ENCODE measurements at places on chromosomes 6 and 20.

GRCh38 chr6:1129131-1129530 lies 182.8 kb upstream of the FOXQ1 start:
- no peak for ATAC-seq

GRCh38 chr6:167678102-167679101 lies 148.3 kb upstream of the AFDN start:
- peak; percentile 31 for ATAC-seq

- ATAC-seq: no peak
These were observed 263.6 kb downstream of the EYA4 start for GRCh38 chr6:133504761-133505160.

GRCh38 chr6:66418906-66419305 lies 711.9 kb upstream of the EYS start:
- ATAC-seq: no peak

- ATAC-seq: peak; percentile 71
These were observed 7.2 kb upstream of the FAM50B start for GRCh38 chr6:3841711-3842565.

DNA sequence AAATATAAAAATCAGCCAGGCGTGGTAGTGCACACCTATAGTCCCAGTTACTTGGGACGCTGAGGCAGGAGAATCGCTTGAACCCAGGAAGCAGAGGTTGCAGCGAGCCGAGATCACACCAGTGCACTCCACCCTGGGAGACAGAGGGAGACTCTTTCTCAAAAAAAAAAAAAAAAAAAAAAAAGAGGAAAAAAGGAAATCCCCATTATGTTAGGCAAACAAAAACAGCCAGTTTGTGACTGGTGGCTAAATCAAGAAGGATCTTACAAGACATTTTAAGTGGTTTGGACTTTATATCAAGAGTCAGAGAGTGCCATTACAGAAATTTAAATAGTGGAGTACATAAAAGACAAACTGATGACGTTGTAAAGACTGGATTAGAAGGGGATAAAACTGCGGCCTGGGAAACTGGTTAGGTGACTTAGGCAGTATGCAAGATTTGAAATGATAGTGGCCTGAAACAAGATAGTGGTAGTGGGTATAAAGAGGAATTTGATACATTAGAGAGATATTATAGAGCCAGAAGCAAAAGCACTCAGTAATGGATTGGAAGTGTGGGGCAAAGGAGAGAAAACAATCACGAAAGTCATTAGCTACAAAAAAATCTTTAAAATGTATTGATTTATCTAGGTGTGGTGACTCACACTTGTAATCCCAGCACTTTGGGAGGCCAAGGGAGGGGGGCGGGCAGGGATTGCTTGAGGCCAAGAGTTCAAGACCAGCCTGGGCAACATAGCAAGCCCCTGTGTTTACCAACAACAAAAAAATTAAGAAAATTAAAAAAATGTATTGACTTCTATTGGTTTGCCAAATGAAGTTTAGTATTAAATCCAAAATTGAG lies 1.7 kb upstream of the MYO6 start:
- ATAC-seq: no peak

- no peak for ATAC-seq
These were observed 166.4 kb upstream of the RNF217 start for GRCh38 chr6:124795643-124796463.

- no peak for ATAC-seq
These were observed 37.5 kb downstream of the SLC17A4 start for GRCh38 chr6:25792016-25792415.

GRCh38 chr6:88358846-88359245 lies 192.7 kb upstream of the CNR1 start:
- ATAC-seq: no peak

DNA sequence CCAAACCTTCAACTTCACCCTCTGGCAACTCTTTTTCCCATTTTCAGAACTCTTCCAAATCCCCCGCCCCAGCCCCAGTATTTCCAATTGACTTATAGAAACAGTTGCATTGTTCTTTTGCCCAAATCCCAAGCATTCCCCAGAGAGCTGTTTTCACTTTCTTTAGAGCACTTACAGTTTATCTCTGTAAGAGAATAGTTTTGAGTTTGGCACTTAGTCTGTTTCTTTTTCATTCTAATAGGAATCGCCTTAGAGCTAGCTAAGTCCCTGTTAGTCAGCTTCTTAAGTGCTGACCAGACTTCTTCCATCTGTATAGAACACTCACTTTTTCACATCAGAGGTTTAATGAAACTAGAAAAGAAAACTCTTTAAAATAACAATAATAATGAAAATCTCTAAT lies 374.2 kb upstream of the FLRT3 start:
- no peak for ATAC-seq

- no peak for ATAC-seq
These were observed 736.4 kb upstream of the MARCKS start for GRCh38 chr6:113120582-113121285.

DNA sequence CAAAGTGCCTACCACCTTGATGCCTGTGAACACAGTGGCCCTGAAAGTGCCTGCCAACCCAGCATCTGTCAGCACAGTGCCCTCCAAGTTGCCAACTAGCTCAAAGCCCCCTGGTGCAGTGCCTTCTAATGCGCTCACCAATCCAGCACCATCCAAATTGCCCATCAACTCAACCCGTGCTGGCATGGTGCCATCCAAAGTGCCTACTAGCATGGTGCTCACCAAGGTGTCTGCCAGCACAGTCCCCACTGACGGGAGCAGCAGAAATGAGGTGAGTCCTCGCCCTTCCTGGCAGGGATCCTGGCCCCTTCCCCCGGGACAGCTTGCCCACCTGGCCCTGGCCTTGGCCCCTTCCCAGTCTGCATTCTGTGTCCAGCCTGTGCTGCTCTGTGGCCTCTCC lies 17.9 kb downstream of the MAVS start:
- ATAC-seq: no peak

DNA sequence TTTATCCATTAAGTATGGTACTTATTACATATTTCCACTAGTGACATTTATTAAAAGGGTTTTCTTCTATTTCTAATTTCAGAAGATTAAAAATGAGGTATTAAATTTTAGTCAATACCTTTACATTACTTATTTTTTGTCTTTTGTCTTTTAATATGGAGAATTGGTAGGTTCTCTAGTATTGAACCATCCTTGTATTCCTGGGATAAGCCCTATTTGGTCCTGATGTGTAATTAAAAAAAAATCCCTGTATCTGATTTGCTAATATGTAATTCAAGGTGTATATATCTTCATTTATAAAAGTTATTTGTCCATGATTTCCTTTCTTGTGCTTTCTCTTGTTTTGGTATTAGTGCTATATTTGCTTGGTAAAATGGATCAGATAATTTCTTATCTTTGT lies 153.7 kb downstream of the TRMT11 start:
- ATAC-seq: no peak

- no peak for ATAC-seq
These were observed 37.1 kb upstream of the B4GALT5 start for GRCh38 chr20:49750611-49751396.

DNA sequence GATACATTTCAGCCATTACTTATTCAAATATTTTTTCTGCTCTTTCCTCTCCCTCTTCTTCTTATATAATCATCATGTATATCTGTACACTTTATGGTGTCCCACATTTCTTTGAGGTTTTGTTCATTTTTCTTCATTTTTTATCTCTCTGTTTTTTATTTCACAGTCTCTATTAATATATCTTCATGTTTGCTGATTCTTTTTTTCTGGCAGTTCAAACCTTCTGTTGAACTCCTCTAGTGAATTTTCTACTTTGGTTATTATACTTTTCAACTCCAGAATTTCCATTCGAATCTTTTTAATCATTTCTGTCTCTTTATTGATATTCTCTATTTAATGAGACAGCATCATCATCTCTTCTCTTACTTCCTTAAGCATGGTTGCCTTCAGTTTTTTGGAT lies 38.9 kb upstream of the FOXC1 start:
- ATAC-seq: no peak

DNA sequence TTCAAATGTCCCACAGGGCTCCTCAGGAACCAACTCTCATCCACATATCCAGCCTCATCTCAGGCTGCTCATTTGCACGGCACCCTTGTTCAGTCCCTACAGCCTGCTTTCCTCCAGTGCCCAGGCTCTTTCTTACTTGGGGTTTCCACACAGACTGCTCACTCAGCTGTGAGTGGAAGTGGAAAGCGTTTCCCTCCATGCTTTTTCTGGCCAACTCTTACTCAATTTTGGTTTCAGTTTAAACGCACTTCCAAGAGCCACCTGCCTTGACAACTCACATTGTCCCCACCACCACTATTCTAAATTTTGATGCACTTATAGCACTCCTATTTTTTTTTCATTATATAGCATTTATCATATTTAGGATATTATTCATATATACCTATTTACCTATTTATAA lies 367.1 kb downstream of the PKHD1 start:
- ATAC-seq: no peak

DNA sequence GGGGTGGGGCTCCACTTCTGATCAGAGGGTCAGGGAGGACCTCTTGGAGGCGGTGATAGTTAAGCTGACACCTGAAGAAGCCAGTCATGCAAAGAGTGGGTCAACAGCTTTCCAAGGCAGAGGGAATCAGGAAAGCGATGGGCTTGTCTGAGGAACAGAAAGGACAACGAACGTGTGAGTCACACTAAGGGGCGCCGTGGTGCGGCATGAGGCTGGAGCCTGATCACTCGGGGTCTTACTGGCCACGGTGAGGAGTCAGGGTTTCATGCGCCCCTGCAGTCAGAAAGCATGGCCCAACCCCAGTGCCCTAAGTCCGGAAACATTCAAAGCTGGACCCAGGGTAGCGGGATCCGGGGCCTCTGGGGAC lies 50.6 kb upstream of the SLC32A1 start:
- no peak for ATAC-seq

- ATAC-seq: no peak
These were observed 14.9 kb upstream of the TCFL5 start for GRCh38 chr20:62876501-62876901.

GRCh38 chr6:145829102-145829501 lies 14.5 kb upstream of the FBXO30 start:
- ATAC-seq: no peak

- no peak for ATAC-seq
These were observed 31.6 kb downstream of the SLC2A4RG start for GRCh38 chr20:63771046-63771707.

GRCh38 chr20:58938541-58938940 lies 42.5 kb upstream of the NELFCD start:
- no peak for ATAC-seq

GRCh38 chr20:22698259-22698842 lies 114.0 kb upstream of the FOXA2 start:
- no peak for ATAC-seq

DNA sequence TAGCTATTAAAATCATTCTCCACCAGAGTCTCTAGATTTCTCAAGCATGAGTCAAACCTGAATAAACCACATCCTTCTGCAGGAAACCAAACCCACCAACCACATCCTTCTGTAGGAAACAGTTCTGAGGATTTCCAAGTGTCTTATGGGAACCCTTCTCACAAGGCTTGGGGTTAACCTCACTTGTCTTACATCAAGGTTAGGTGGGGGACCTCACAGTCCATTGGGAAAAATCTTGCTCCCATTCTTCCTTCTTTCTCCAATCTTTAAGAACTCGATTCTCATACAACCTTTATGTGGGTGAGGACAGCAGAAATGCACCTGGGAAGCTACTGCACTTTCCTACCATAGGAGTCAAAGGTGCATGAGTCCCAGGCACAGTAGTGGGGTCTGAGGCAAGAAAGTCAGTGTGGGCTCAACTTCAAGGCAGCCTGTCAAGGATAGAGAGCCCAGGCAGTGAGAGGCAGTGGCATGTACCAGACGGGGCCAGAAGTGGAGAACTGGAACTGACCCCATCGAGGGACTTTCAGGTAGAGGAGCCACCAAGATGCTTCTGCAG lies 114.5 kb downstream of the SLC22A3 start:
- no peak for ATAC-seq

- no peak for ATAC-seq
These were observed 100.9 kb downstream of the FUT9 start for GRCh38 chr6:96116674-96117073.

DNA sequence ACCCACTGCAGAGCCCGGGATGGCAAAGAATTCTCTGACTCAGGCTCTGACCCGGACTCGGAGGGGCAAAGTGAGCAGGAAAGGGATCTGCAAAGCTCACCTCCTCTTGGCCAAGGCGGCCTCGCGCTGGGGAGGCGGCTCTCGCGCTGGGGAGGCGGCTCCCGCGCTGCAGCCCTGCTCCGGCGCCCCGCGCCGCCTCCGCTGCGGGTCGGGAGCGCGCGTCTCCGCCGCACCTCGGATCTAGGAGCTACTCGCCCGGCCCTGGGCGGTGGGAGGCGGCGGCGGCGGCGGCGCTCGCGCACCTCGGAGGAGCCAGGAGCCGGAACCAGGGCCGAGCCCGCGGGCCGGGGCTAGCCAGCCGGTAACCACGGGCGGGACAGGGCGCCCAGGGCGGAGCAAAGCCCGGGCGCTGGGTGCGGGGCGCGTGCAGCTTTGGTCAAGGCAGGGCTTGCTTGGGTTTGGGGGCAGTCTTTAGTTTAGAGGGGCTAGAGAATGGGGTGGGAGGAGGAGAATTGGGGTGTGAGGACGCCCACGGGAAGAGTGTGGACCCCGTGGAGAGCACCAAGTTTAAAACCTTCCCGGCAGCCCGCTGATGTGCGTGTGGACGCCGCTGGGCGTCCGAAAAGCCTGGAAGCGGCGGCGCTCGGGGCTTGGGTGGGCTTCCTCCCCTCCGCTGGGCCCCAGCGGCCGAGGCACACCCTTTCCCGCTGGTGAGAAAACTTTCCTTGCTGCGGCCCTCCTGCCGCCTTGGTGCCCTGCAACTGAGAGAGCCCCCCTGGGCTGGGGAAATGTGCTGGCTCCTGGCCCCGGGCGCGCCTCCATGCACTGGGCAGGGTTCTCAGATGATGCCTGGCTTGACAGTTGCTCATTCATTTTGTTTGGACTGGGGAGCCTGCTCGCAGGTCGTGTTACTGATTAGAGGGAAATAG lies at the start of gene MRAP2:
Gene MRAP2, plus strand, starts transcription at position 250 of the 929 bp plus-strand sequence. CDS start 21,547 bp downstream, outside the sequence.
- ATAC-seq: peak; percentile 49

DNA sequence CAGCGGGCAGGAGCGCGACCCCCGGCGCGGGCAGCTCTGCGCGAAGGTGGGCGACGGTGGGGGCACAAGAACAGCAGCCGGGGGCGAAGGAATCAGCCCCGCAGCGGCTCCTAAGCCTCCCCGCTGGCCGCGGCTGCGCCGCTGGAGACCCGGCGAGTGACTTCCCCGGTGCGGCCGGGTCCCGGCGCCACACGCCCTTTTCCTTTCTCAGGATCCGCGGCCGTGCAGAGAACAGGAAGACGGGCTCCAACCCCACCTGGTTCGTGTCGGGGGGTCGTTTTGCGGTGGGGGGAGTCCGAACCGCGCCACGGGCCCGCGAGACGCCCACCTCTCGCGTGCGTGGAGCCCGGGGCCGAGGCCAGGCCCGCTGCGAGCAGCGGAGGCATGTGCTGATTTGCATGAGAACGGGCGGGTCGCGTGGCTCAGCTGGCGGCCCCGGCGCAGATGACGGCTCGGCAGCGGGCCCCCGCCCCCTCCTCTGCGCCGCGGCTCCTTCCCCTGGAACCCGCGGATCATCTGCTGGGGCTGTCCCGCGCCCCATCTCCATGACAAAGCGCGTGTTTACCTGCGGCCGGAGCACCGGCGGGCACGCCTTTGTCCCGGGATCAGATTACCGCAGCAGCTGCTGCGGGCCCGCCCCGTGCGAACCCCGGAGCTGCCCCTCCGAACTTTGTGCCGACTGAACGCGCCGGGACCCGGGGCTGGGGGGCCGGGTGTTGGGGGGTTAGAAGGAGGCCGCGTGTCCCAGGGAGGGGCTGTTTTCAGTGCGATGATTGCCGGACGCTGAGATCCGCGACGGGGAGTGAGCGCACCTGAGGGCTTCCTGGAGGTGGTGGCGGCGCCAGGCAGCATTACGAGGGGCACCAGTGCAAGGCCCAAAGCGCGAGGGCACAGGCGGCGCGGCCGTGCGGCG lies 4.9 kb upstream of the DLL1 start:
- no peak for ATAC-seq
